ENCODE measurements at places on chromosomes 3 and 15. TPM values are rescaled to one million over a fixed set of nuclear protein-coding genes. Genes with fewer than 3 reads are reported as not detected.

Gene RASGRP1
- total RNA-seq: 0.64 TPM

Gene C15orf62
- 1.8 TPM for total RNA-seq

Gene P2RY1
- total RNA-seq: 24.5 TPM

Gene GPR62
- not detected for total RNA-seq

Gene TLR9
- total RNA-seq: not detected

Gene CCR8
- not detected for total RNA-seq

Gene CACNA2D2
- total RNA-seq: not detected

Gene ISLR2
- not detected for total RNA-seq

Gene C3orf85
- total RNA-seq: not detected

Gene DCLK3
- not detected for total RNA-seq

Gene FANCI
- 3.5 TPM for total RNA-seq

Gene MORC1
- total RNA-seq: not detected

Gene AGBL1
- not detected for total RNA-seq

Gene ERICH6
- under 0.01 TPM for total RNA-seq

Gene TNFSF10
- total RNA-seq: 24.6 TPM

Gene NR1D2
- 34.0 TPM for total RNA-seq

Gene RPN1
- 506 TPM for total RNA-seq

DNA sequence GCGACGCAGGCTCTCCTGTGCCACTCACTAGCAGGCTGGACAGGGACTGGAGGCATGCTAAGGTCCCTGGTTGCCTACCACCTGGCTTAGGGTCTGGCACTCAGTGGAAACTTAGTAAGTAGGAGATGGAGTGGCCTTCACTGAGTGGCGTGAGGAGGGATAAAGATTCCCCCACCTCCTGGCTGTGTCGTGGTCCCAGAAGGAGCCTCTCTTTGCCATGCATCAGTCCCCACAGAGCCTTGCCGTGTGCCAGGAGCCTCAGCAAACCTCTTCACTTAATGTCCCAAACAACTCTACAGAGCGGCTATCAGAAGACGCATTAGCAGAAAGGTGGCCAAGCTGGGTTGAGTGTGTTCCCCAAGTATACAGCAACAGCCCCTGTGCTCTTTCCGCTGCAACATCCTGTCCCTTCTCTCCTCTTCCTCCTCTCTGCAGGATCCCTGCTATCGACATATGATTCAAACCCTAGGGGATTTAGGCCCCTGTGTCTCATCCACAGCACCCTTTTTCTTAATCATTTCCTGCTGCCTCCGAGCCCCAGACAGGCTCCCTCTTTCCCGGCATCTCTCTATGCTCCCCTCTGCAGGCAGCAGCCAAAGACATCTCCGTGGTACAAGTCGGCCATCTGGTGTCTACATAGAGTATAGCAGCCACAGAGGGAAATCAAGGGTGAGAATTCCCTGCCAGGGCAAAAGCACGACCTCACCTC lies 66.7 kb downstream of the SLC6A1 start:
- DNase-seq: peak; percentile 76

- DNase-seq: no peak
Observed at GRCh38 chr3:57006179-57006657, 54.2 kb upstream of the SPATA12 start.

DNA sequence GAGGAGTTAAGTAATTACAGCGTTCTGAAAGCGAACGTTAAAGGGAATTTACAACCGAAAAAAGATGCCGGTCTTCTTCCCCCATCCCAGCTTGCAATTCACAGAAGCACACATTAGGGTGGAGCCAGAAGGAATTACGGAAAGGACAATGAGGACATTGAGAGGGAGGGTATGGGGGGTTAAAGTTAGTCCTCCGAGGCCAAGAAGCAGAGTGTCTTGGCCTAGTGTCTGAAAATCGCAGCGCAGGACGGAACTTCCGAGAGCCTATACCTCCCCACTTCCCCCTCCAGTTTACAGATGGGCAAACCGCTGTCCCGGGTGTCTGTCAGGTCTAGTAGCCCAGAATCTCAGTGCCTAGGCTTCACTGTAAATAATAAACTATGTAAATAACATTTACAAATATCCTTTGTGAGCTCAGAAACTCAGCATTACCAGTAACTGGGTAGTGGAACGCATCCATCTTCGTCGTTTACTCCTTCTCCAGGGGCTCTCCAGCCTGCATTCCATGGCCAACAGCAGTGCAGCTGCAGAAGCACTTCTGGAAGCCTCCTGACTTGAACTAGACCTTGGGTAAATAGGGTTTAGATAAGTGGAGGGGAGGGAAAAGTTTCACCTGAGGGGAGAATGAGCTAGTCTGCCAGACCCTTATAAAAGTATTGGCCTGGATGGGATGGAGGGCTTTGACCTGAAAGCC lies 922 bp downstream of the ADPRH start:
- no peak for DNase-seq

- no peak for DNase-seq
Observed at GRCh38 chr3:13420045-13420830, at the start of gene NUP210. TSS of gene NUP210 (minus strand) at chr3:13420322. CDS start at chr3:13420226, 96 bp downstream.

DNA sequence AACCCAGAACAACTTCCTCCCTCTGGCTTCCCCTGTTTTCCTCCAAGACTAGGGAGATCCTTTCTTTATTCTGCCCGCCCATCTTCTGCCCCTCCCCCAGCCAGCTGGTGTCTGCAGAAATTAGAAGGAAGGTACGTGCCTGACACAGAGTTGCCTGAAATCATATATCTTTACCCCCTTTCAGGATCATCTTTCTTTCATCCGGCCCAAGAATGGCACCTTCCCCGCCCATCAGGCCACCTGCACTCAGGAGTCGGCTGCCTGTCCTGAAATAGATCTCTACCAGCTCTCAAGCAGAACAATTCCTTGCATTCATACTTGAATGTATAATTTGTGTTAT lies 133.7 kb downstream of the VGLL4 start:
- no peak for DNase-seq

GRCh38 chr3:161744366-161744765 lies 247.8 kb downstream of the OTOL1 start:
- DNase-seq: no peak

GRCh38 chr3:171772427-171773056 lies 37.7 kb downstream of the PLD1 start:
- peak; percentile 60 for DNase-seq

GRCh38 chr3:21942328-21942727 lies 191.3 kb upstream of the ZNF385D start:
- DNase-seq: peak; percentile 38

DNA sequence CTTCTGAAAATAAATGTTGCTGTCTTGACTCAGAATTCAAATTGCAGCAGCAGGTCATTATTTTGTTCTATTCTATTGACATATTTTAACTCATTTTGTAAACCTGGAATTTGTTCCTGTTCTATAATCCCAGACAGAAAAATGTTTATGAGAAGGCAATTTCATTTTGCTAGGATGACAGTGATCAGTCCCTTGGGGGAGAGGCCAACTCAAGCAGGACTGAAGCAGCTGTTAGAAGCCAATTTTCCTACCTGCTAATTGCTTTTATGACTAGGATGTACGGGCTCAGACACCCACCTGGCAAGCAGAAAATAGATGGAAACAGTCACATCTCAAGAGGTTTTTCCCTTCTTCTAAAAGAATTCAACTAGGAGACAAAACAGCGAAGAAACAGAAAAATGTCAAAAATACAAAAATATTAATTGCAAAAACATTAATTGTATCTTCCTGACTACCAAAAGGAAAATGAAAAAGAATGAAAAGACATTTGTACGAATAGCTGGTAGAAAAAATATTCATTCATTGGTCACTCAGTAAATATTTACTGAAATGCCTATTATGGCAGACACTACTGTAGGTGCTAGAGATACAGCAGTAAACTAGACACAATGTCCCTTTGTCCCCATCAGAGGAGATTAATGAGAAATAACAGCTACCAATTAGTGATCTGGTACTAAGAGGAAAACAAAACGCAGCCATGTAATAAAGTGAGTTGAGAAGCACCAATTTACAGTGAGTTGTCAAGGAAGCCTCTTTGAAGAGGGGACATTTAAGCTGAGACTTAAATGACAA lies 73.5 kb downstream of the PEAK1 start:
- no peak for DNase-seq

- DNase-seq: no peak
Observed at GRCh38 chr15:77541421-77542181, 91.1 kb downstream of the LINGO1 start.

GRCh38 chr3:33119891-33120290 lies 6.1 kb downstream of the CRTAP start:
- DNase-seq: no peak

DNA sequence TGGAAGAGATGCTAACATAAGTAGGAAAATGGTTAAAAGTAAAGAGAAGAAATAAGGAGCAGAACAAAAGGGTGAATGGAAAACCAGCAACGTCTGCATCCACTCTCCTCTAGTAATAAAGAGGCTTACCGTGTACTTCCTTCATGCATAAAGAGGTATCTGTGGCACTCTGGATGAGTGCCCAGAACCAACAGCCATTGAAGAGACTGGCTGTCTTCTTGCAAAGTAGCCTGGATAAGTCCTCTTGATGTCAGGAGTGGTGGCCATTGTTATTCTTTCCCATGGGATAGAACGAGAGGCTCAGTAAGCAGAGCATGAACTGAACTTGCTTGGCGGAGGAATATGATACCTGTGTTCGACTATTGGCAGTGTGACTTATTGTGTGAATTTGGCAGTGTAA lies 186.2 kb upstream of the RASGRP1 start:
- peak; percentile 17 for DNase-seq

- DNase-seq: no peak
Observed at GRCh38 chr3:196641333-196642054, 2.0 kb downstream of the NRROS start.

GRCh38 chr15:91253605-91254004 lies 153.5 kb downstream of the SV2B start:
- DNase-seq: no peak

- DNase-seq: peak; percentile 87
Observed at GRCh38 chr3:134326760-134327593, 47.3 kb downstream of the AMOTL2 start.

GRCh38 chr15:97522347-97522746 lies 438.2 kb upstream of the ARRDC4 start:
- DNase-seq: no peak

GRCh38 chr15:80800067-80800466 lies 20.9 kb downstream of the CEMIP start:
- DNase-seq: peak; percentile 54

- peak; percentile 22 for DNase-seq
Observed at GRCh38 chr3:131711114-131711768, 208.5 kb upstream of the MRPL3 start.

All from bronchial epithelial cell (primary cell).